ENCODE measurements at places on chromosomes 2 and 18.

DNA sequence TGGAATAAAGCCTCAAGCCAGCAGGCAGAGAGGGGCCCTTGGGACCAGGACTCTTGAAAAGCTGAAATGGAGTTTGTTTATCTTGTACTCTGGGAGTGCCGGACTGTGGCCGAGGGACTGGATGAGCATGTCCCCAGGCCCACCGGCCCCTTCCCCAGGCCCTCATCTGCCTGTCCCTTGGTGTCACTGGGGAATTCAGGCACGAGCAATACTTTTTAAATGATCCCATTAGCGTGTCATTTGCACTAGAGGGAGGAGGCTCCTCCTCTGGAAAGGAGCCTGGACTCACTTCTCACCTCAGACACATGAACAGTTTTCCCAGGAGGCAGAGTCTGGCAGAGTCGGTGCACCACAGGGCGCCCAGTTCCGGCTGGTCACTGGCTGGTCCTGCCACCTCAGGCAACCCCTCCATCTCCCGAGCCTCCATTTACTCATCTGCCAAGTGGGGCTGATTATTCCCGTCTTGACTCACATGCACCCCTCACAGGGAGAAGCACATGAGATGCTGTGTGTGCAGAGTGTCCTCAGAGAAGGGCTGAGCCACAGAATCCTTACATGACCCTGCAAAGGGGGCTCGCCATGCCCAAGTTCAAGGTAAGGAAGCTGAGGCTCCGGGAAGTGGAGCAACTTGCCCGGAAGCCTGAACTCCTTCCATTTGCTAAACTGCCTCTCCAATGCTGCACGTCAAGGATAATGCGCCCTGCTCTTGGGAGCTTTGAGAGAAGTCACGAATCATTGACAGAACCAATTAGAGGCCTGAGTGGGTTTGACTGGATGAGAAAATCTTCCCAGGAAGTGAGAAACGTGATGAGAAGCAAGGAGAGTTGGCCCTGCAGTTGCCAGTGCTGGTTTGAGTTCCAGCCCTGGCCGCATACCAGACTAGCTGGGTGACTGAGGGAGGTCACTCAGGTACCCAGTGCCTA lies 26.7 kb downstream of the CIB4 start:
- no peak for DNase-seq

DNA sequence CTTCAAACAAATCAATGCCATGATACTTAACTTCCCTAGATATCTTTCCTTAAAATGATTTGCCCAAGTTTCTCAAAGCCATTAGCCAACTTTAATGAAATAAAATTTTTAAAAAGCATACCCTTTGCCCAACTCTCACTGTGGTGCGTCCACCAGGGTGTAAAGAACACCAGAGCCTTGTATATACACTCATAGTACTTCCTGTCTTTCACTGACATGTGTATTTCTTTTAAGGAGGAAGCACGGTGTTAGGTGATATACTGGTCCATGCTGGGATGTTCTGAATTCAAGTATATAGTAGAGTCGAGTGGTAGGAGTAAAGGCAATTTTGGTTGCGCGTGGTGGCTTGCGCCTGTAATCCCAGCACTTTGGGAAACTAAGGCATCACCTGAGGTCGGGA lies 22.7 kb downstream of the AAK1 start:
- no peak for DNase-seq

DNA sequence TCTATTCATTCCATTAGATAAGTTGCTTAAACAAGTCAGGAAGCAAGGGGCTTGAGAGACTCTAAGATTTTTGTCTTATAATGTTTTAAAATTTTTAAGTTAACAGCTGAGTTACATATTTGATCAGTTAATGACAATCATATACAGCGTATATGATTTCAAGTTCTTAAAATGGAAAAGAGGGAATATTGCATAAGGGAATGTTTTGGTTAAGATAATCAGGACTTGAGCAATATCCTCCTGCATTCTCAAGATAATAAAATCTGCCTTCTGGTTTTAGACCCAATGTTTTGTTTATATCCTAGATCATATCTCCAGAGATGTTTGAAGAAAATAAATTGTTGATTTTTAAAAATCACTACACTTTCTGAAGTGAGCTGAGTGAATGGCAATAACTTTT lies 13.4 kb upstream of the DYNC1I2 start:
- no peak for DNase-seq

- DNase-seq, result no peak
Observed at GRCh38 chr2:137021763-137022162, 256.4 kb downstream of the THSD7B start.

DNA sequence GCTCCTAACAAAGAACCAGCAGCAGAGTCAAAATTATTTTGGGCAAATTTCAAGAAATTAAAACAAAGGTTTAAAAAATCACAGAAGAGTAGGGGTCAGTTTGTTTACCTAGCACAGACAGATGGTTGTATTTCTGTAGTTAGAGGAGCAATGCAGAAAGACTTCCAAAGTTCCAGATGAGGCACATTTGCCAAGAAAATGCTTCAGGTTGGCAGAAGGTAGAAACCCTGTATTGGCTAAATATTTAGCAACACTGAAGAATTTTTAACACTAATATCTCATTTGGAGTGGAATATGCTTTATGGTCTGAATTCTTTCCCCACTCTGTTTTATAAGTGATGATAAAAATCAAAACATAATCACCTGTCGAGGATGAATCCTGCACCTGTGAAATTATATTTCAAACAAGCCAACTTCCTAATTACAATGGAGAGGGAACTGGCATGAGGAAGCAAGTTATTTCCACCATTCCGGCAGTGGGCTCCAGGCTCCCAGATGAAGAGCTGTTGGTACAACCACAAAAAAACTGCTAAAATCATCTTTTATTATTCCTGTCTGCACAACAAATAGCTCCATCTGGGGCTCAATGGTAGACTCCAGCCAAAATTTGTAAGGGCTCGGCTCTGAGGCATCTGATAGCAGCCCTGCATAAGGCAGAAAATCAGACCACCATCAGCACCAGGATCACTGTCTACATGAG lies 286.5 kb upstream of the REV1 start:
- no peak for DNase-seq

DNA sequence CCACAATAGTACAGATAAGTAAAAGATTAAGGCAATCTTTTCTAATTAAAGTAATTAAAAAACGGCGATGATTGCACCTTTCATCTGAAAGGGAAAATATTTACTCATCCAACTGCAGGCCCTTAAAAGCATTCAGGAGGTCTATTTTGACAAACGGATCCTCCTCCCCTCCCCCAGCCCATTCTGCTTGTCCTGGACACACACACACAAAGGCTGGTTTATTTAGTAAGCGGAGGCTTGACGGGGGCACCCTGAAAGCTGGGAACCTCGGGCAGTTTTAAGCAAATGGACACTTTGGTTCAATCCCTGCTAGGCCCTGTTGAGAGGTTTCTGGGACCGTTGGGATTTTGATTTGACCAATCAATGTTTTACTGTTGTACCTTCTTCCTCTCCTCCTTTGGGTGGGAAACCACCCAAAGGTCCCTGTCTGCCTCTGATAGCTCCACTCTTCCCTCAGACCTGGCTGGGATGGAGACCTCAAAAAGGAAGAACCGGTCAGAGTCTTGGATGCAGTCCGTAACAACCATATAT lies 135.8 kb upstream of the HAAO start:
- no peak for DNase-seq

DNA sequence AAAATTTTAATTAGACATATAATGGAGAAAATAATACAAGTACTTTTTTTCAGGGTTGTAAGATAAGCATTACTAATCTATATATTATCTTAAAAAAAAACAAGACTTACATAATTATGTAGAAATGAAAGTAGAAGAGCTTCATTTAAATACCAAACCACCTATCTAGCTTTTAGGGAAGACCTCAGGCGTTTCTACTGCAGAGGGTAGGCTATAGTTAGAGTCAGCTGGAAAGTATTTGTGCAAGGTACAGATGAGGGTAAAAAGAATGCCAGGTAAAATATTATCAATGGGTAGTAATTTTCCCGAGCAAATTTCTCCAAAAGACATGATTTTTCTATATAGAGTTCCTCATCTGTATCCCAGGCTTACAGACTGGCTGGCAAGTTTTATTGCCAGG lies 30.5 kb upstream of the SLC39A10 start:
- no peak for DNase-seq

DNA sequence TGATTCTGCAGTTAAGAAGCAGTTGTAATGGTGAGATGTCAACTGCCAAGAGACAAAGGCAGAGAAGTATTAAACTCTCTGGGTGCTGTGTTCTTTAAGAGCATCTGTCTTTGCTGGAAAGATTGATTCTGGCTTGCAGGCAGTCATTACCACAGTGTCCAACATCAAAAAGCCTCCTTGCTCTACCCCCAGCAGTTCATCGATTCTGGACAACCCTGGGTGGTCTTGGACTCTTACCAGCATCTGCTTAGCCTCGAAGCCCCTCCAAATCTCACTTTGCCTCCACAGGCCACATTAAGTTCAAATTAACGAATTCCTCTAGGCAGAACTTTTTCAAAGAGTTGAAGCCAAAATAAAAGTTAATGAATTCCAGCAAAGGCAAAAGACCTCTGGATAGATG lies 1061.4 kb downstream of the TSN start:
- no peak for DNase-seq

GRCh38 chr2:217563565-217563964 lies 439.2 kb downstream of the TNS1 start:
- DNase-seq, result no peak

All from D341Med (cell line).